HS-27A (cell line): ENCODE measurements at places on chromosomes 1 and 21.

DNA sequence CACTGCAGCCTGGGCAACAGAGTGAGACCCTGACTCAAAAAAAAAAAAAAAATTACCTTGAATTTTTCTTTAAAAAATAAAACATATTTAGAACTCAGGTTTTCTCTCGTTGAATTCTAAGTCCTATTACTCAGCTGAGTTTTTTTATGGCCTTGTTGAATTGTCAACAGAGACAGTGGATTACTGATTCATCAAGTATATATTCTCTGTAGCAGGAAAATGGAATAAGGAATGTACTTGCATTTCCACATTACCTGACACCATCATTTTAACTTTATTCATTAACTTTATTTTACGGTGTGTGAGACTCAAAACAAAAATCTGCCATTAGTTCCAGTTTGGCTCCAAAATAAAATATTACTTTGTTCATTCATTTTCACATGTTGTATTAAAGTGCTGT lies 53.8 kb upstream of the APP start:
- DNase-seq: no peak

DNA sequence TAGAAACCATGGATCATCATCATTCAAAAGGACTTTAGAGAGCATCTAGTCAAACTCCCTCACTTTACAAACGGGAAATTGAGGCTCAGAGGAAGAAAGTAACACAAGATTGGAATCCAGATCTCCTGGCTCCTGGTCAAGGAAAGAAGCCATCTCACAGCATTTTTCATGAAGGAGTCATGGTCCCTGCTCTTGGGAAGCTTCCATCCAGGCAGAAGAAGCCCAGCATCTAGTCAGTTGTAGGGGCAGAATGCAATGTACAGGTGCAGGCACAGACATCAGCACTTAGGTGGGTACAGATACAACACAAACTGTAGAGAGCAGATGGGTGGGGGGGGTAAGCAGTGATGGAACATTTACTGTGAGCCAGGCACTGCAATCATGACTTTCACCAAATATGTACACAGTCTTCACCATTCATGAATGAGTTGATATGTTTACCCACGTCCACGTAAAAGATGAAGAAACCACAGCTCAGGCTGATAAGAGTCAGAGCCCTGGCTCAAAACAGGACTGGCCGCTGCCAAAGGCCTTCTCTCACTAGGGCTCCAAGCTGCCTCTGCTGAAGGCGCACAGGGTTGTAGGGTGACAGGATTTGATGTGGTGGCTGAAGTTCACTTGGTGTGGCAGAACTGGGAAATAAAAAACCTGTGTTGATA lies 44.0 kb downstream of the OPTC start:
- DNase-seq: no peak

DNA sequence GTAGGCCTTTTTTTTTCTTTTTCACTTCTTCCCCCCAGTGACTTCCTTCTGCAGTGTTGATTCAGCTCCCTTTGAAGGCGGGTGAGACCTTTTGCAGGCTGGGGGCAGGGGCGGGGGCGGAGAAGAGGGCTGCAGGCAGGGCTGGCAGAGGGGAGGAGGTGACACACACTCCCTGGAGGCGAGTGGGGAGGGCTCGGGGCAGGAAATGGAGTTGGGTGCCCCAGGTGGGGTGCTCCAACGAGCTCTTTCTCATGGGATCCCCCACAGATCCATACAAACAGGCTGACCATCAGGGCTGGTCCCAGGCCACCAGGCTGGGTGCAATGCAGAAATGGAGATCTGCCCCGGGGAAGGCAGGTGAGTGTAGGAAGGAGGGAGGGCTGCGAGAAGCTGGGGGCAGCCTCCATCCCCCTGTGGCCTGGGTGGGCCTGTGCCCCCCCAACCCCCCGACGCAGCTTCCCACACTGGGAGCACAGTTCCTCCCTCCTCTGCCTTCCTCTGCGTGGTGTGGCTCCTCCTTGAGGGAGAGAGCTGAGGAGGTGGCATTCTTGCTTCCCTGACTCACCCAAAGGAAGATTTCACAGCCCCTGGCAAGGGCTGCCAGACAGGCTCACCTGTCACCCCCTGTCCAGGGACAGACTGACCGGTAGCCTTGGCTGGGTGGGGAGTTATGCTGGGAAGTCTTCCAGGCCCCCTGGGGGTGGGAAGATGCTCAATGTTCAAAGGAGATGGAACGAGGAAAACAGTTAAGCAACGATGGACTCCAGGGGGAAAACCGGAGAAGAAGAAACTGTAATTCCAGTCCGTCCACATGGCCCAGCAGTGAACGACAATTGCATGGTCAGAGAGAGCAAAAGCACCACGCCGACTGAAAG lies 7.1 kb upstream of the ITGB2 start:
- peak; percentile 40 for DNase-seq

- no peak for DNase-seq
These were observed 3.5 kb downstream of the CD48 start for GRCh38 chr1:160708118-160708517.

DNA sequence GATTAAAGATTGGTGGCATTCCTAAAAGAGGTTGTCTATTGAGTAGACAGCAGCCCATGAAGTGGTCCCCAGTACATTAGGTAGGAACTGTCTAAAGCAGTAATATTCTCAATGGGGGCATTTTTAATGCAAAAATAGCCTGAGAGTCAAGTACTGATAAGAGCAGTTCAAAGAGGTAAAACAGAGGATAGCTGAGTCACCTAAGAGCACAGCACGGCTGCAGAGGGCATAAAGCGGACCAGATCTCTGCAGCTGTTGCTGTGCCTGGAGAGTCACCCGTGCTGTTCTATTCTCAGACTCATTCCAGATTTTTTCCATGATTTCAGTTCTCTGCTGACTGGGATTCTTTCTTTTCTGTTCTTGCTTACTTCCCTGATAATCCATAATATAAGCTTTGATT lies 313.2 kb downstream of the OLFM3 start:
- no peak for DNase-seq

DNA sequence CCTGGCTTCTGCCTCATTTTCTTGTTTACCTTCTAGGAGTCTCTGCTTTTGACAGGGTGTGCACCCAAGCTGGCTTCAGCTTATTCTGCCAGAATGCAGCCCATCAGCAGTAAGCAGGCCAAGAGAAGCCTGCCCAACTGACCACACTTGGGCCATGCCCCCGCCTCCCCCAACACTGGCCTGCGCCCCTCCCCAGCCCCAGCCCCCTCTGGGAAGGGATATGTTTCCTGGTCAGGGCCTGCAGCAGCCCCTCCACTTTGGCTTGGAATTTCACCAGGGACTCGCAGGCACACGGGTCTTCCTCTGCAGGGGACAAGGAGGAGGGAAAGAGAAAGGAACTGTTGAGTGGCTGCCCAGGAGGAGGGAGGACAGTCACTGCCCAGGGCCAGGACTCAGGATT lies 9.4 kb downstream of the MATN1 start:
- DNase-seq: no peak
